NCI-H187 treated with DMSO at 0.1 percent for 48 hours (cell line): ENCODE measurements at places on chromosomes 11 and 22.

- DNase-seq = no peak
Observed at GRCh38 chr11:65416841-65417701, 5.5 kb upstream of the NEAT1 start.

GRCh38 chr11:117794772-117795629 is 2.0 kb downstream of the DSCAML1 start:
- DNase-seq = no peak

DNA sequence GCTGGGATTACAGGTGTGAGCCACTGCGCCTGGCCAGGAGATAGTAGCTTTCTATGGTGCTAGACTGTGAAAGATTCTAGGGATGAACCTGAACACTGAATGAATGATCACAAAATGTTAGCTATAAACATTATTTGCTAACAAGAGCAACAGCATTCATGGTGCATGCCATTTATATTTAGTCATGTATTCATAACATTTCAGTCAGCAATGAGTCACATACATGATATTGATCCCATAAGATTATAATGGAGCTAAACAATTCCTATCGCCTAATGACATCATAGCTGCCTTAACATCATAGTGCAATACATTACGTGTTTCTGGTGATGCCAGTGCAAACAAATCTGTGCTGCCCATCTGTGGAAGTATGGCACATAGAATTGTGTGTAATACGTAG is 164.1 kb downstream of the ARHGAP42 start:
- no peak for DNase-seq

DNA sequence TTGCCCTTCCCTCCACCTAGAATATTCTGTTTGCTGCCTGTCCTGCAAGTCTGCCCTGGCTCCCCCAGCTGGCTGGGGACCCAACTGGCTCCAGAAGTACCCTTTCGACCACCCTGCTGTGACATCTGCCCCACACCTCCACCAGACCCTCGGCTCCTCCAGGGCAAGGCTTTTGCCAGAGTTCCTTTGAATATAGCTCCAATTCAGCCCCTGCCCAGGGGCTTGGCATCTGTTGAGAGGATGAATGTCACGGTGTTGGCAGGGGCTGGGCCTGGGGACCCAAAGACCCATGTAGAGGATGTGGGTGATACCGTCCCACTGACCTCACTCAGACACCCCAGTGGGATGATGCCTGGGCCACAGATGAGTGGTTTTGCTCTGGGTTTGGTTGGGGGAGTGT is 4.0 kb downstream of the NLRP6 start:
- DNase-seq = no peak

- DNase-seq = no peak
Observed at GRCh38 chr22:35756722-35757121, 39.0 kb downstream of the APOL5 start.

DNA sequence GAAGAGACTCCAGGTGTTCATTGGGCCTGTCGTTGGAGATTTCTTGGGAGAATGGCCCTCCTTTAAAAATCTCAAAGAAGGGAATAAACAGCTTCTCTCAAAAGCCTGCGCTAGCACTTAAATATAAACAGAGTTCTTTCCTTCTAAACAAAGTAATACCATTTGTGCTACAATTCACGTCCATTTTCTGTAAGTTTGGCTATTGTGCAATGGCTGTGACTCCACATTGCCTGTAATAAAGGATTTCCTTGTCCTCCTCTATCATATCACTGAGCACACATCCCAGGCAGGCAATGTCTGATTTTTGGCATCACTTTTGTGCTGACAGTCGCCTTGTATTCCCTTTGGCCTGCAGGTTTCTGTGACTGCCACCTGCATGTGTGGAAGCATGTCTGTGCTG is 4.9 kb upstream of the ADAMTS8 start:
- no peak for DNase-seq

DNA sequence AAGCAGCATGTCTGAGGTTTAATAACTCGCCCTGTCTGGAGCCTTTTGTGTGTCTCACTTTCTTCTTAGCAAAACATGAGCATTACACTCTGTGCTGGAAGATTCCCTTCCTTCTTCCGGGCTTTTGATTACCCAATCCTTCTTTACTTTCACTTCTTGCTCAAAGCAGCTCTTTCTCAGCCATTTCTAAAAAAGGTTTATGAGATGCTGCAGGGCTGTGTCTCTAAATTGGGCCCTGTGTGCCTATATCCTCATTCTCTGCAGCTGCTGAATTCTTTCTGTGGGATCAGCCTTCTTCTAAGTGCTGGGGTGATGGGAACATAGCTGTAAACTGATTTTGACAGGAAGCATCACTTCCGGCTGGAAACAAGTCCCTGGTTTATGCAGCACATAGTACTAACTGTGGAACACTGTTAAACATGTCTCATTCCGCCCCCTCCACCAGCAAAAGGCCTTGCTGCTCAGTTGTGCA is 71.8 kb downstream of the PIWIL4 start:
- no peak for DNase-seq

DNA sequence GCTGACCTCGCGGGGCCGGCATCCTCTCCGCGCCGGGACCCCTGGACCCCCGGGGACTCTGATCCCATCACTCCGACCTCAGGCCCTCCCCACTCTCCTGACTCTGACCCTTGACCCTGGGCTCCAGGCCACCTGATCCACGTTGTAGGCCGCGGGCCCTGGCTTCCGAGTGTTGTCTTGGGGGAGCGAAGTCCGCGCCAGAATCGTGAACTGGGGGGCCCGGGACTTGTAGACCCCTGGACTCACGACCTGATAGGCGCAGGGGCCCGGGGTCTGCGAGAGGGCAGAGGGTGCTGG is 716 bp upstream of the TYMP start:
- no peak for DNase-seq

DNA sequence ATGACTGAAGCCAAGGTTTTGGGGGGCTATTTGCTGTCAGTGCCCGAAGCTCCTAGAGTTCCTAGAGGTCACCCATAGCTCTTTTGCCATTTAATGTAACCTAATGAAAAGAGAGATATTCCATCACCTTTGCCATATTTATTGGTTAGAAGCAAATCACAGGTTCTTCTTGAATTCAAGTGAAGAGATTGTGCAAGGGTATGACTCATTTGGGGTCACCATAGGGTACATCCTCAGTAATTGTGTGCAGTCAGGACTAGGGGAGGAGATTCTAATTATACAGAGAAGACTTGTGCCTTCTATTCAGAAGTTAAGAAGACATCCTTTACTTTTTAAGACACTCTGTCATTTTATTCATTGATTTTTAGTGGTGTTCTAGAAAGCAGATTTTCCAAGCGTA is 6.9 kb upstream of the PRAME start:
- no peak for DNase-seq

DNA sequence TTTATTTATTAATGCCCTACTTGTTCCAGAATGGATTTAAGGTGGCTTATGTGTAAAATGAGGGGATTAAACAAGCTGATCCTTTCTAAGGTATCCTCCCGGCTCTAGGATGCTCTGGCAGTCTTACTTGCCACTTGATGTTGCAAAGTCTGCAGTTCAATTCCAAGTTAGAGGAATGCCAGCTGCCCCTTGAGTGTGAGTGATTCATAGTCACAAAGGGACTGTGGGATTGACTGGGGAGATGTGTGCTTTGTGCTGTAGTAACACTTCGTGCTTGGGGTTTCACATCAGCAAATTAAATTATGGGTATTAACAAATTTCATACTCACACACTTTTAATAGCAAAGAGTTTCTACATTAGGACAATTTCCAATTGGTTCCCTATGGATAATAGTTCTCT is 550.8 kb upstream of the CADM1 start:
- DNase-seq = no peak

GRCh38 chr11:116613206-116613875 is 159.4 kb downstream of the BUD13 start:
- DNase-seq = no peak

DNA sequence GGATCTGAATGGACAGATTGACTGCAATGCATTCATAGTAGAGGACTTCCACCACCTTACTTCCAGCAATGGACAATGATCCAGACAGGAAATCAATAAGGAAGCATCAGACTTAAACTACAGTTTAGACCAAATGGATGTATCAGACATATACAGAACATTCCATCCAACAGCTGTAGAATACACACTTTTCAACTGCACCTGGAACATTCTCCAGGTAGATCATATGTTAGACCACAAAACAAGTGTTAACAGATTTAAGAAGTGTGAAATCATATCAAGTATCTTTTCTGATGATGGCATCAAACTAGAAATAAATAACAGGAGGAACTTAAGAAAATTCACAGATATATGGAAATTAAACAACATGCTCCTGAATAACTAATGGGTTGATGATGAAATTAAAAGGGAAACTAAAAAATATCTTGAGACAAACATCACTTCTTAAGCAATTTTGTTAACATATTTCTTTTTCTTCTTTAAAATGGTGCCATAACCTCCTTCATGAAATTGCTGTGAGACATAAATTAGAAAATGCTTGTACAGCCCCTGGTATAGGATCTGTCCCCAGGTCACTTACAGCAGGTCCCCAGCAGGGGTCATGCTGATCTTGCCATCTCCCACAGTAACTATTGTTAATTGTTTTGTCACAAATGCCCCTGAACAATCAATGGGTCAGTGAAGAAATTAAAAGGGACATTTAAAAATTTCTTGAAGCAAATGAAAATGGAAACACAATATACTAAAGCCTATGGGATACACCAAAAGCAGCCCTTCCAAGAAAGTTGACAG is 100.0 kb upstream of the OR4B1 start:
- DNase-seq = no peak

GRCh38 chr11:35809561-35809960 is 134.3 kb upstream of the LDLRAD3 start:
- DNase-seq = no peak

- DNase-seq = no peak
Observed at GRCh38 chr11:66334605-66335442, 1.4 kb downstream of the RIN1 start.

DNA sequence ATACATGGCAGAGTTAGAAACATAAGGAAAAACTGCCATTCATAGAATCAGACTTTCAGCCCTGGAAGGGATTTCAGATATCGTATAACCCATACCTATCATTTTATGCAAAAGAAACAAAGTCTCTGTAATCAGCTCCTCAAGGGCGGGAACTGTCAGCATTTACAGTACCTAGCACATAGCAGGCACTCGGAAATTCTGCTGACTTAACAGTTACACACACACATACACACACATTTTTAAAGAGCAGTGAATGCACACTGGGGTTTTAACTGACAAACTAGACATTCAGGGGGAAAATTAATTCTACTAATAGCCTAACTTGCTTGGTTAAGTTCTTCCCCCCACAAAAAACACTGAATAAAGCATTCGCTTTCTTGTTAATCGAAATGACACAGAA is 8.7 kb downstream of the GNG3 start:
- DNase-seq = no peak

DNA sequence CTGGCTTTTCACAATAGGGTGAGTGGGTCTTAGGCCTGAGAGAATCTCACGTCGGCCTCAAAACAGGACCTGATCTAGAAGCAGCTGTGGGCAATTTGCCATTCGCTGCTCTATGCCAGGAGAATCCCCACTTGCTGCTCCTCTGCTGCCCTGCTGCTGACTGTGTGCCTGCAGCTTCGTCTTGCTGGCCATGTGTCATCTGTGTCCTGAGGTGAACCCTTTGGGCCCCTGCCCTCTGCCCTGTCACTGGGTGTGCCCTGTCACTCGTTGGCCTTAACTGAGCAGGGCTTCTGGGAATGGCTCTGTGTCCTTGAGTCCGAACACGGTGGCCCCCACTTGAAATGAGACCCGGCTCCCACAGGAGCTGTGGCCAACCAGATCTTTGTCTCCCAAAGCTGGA is 6.2 kb downstream of the NAA40 start:
- DNase-seq = no peak

DNA sequence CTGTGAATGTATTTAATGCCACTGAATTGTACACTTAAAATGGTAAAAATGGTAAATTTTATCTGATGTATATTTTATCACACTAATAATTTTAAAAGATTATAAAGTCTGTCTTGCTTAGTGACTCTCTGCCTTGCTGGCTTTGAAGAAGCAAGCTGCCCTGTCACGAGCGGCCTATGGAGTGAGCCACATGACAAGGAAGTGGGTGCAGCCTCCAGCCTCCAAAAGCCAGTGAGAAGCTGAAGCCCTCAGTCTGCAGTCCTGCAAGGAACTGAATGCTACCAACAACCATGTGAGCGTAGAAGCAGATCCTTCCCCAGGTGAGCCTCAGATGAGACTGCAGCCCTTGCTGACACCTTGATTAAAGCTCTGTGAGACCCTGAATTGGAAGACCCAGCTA is 20.0 kb downstream of the C11orf24 start:
- DNase-seq = no peak

GRCh38 chr11:10287140-10287539 is 6.9 kb downstream of the SBF2 start:
- DNase-seq = no peak
